Effector memory CD4-positive, alpha-beta T cell (primary cell): ENCODE measurements at places on chromosomes 2 and 18.

- no peak for DNase-seq
Observed at GRCh38 chr2:64888591-64889309, 100.4 kb upstream of the SLC1A4 start.

DNA sequence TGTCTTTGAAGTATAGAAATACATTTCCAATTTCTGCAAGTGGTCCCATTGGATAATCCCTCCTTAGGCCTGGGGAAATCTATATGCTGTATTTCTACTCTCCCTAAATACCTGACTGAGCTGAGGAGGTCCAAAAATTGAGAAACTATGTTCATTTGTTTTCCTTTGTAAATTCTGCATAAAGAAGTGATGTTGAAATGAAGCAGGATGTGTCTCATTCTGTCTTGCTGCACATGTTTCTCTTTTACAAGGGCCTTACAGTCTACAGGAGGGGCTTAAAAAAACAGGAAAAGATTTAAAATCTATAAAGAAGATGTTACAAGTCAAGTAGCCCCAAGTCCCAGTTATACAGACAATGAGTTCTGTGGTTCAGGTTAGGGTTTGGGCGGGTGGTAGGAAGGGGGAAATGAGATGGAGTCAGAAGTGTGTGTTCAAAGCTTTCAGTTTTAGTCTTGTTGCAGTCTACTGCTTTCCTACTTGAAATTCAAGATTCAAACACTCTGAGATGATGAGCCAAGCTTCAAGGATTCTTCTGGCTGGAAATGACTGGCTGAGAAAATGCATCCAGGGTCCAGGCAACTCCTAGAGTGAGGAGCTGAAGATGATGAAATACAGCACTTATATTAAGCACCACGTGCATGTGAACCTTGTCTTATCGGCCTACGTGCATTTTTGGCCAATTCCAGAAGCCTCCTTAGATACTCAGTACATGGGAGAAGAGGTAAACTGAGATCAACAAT, 146.3 kb upstream of the CELF4 start:
- DNase-seq = no peak

DNA sequence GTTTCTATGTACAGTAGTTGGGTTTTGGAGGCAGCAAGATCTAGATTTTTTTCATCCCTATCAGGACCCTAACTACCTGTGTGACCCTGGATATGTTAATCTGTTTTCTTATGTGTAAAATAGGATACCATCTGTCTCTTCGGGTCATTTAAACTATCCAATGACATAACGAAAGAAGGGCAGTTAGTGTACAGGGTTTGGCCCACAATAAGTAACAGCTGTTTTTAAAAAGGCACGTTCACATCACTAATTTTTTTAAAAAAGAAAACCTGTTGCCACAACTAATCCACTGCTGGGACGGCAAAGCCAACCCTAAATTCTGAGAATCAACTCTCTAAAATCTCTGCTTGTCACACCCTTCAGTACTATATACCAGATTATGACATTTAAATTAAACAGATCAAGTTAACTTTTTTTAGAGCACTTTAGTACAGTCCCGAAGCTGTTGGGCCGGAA, 869 bp downstream of the USP40 start:
- DNase-seq = no peak

DNA sequence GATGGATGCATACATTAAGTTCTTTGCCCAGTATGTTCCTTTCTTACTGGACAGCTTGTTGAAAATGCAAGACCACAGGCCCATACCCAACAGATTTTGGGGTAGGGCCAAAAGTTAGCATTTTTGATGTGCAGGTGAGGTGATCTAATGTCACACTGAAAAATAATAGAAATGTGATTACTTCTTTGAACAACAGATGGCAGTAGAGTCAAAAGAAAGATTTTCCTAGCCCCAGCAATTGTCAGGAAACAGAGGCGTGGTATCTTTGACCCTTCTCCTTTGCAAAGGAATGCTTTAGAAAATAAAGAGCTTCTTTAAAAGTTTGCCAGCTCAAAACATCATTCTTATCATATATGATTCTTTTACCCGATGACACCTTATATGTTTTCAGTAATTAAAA, 343.6 kb upstream of the SYT4 start:
- no peak for DNase-seq

DNA sequence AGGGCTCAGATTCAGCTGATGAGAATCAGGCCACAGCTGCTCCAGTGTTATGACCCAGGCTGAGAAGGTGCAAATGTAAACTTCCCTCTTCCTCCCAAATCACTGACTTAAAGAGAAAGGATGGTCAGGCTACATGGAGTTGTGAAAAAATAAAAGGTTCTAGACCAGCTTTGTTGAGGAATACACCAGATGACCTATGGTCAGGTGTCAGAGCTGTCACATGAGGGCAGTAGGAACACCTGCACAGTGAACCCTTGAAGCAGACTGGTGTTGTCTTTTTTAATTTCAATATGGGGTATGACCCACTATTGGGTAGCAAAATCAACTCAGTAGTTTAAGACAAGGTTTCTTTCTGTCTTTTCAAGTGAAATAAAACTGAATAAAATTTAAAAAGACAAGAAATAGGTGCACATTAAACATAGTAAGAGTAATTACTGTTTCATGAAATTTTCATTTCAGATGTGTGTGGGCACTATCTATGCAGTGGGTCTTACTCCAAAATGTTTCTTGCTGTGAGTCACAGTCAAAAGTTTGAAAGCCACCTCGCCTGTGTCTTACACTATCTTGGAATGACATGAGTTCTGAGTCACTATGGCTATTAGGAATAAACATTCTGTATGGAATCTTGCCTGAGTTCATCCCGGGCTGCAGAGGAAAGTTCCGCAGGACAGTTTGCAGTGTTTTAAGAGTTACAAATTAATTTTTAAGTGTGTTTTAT, 83.6 kb downstream of the ACVR1 start:
- DNase-seq = no peak

- no peak for DNase-seq
Observed at GRCh38 chr2:239535413-239536144, 134.8 kb upstream of the HDAC4 start.
